ENCODE measurements at places on chromosomes 6 and 20. TPM values are rescaled to one million over a fixed set of nuclear protein-coding genes. Genes with fewer than 3 reads are reported as not detected.

- no peak for DNase-seq
Observed at GRCh38 chr20:33796263-33796906, 14.8 kb upstream of the CHMP4B start.

DNA sequence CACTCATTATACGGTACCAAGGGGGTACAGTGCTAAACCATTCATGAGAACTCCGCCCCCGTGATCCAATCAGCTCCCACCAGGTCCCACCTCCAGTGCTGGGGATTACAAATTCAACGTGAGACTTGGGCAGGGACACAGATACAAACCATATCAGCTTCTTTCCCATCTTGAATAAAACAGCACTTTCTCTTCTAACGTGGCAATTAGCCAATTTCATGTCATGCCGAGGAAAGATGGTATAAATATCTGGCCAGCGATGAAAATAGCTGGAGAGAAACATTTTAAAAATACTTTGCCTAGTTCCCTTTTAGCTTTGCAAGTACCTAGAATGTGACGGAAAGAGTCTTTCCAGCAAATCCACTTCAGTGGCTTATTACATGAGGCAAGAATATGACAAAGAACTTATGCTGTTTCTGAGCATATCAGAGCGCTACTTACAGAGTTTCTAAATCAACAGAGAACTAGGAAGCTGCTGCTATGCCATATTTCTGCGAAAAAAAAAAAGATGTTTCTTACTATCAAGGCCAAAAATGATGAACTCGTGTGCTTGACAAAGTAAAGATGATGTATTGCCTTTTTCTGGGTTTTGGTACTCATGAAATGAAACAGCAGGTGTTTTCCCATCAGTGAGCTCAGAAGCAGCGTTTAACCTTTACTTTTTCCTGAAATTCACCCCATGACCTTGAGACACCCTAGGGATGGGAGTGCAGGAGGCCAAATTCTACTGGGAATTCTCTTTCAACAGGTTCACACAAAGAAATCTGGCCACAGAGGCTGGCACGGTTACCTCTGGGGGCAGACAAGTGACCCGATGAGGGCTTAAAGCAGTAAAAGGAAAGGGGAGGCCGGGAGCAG is 37.9 kb downstream of the AGPAT4 start:
- DNase-seq, result no peak

- DNase-seq, result no peak
Observed at GRCh38 chr6:34150766-34151165, 4.9 kb upstream of the GRM4 start.

- no peak for DNase-seq
Observed at GRCh38 chr6:142242269-142242668, 59.5 kb upstream of the ADGRG6 start.

DNA sequence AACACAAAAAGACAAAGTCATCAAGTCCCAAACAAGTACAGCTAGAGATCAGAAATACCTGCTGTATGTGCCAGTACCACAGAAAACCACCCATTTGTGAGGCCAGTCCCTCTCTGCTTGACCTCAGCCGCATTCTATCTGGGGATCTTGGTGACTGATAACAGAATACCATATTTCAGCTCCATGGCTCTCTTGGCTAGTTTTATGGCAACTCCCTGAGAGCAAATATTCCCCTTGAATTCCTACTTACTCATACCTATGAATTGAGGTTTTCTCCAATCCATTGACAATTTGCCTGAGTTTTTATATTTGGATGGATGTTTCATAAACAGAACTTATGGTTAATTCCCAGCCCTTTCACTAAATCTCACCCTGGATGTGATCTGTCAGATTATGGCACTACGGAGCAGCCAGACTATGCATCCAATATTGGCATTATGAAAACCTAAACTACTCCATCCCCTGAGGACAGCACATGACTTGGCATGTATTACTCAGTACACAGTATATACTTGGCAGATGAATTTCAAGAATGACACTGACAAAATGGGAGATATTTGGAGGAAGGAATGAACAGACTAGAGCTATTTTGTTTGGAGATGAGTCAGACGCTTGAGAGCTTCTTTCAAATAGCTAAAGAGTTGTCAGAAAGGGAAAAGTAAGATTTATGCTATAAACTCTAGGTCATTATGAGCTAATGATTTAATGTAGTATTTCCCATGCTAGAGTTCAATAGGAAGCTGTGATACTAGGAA is 95.7 kb downstream of the PRDM1 start:
- no peak for DNase-seq

GRCh38 chr6:166494757-166495486 is 91.6 kb downstream of the RAMACL start:
- no peak for DNase-seq

DNA sequence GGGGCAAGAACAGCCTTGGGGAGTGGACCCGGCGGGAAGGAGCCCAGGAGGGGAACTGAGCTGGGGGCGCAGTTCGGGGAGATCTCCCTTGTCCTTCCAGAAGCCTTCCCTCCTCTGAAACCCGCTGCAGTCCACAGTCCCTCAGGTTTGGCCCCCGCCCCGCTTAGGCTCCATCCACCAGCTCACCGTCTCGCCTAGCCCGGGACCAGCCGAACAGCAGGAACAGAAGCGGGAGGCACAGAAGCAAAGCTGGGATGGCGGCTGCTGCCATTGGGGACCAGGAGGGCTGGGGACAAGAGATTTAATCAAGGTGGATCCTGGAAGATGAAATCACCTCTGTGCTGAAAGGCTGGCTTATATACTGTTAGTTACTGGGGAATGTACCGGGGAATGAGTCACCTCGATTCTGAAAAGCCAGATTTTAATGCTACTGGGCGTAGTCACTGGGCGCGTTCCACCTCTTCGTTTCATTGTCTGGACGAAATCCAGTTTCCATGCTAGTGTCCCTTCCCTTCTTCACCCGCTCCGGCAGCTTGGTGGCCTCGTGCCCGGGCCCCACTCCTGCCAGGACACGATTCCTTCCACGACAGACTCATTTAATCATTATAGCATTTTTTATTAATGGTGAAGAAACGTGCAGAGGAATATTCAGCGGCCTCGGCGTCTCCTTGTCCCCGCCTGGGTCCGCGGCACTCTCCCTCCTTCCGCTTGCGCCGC is at the start of gene RAET1L:
RAET1L (minus strand) TSS at position 332 of the 717 bp plus-strand sequence; CDS start at position 271, 61 bp downstream.
- DNase-seq, result no peak

GRCh38 chr6:137975188-137975940 is 108.3 kb downstream of the TNFAIP3 start:
- DNase-seq, result no peak

DNA sequence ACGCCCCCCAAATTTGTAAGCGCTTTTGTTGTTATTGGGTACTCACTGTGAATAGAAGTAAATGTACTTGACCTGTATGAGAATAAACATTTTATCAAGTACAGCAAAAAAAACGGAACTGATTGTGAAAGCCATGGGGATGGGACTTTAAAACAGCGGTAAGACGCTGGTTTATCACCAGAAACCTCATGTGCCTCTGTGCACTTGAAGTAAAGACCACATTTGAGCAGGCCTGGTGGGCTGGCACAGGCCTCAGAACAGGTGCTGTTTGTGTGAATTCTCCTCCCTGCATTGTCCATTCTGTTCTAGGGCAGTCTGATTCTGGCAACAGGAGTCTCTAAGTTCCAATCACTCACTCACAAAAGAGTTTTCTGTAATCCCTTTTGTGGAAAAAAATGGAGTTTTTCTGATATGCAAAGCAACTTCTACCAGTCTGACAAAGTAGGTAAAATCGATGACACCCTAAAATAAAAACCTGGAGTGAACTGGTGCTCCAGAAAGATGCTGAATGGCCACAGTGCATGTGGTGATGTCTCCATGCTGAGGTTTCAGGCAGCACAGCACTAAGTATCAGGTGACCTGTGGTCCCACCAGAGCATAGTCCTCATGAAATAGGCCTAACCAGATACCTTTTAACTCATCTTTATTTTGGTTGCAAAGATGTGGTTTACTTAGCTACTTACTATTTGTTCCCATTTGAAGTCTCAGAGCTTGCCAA is 53.9 kb downstream of the STX7 start:
- DNase-seq, result no peak

DNA sequence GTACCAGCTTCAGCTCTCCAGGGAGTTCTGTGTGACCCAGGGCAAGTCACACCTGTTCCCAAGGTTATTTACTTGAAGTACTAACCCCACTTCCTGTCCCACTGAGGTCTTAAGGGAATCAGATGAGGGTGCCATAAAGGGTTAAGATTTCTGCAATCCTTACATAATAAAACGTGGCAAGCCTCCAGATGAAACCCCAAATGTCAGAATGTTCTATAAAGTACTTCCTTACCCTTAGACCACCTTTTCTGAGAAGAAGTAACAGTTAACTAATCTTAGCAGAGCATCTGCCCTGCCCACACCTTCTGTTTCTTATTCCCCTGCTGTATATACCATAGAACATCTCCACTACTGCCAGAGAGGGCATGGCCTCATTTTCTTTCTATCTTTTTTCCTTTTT is 6.0 kb upstream of the AVP start:
- DNase-seq, result no peak

Gene PARD6B
- polyA plus RNA-seq, result 6.0 TPM

DNA sequence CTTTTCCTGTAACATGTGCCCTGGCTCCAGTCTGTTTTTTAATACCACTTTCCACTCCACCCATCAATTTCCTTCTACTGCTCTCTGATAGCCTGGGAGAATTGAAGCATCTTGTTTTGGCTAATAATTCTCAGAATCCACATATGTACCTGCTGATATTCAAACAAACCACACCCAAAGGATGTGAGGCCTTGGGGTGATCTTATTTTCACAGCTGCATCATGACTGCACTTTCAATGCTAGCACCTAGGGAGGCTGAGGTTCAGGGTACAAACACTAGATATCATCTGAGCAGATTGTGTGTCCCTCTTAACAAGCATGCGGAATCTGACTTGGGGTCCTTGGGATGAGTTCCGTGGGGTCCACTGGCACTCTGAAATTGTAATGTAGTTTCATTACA is 12.7 kb downstream of the FNDC1 start:
- DNase-seq, result no peak

DNA sequence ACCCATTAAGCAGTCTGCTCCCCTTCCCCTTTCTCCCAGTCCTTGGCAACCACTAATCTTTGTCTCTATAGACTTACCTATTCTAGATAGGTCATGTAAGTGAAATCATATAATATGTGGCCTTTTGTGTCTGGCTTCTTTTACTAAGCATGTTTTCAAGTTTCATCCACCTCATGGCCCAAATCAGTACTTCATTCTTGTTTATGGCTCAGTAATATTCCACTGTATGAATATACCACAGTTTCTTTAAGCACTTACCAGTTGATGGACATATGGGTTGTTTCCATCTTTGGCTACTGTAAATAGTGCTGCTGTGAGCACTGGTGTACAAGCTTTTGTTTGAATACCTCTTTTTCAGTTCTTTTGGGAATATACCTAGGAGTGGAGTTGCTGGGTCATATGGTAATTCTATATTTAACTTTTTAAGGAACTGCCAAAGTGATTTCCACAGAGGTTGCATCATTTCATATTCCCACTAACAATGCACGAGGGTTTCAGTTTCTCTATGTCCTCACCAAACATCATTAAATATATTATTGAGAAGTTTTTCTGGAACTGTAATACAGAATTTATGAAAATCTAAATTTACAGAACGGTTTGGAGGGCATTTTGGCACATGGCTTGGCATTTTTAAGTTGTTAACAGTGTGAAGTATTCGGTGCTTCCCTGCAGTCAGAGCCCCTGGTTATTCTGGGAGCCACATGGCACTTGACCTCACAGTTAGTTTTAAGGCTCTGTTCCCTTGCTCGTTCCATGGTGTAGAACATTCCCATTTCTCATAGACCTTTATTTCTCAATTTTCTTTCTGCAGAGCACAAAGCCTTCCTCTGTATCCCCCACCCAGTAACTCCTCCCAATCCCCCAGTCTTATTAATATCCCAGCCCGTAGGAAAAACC is 27.0 kb upstream of the DTNBP1 start:
- no peak for DNase-seq

DNA sequence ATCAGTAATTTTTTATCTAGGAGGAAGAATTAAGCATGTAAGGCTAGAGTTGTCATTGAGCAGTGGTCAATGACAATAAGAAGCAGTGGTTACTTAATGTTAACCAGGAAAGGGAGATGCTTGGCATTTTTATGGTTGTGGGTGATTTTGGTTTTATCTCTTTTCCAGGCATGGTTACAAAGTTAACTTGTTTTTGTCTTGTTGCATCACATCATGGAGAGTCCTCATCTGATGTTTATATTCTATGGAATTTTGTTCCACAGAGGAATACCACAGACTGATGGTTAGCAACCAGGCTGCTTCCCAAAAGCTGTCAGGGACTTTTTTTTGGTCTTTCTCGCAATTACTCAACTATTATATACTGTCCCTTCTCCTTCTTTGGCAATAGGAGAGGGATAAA is 32.7 kb downstream of the OPRM1 start:
- no peak for DNase-seq

DNA sequence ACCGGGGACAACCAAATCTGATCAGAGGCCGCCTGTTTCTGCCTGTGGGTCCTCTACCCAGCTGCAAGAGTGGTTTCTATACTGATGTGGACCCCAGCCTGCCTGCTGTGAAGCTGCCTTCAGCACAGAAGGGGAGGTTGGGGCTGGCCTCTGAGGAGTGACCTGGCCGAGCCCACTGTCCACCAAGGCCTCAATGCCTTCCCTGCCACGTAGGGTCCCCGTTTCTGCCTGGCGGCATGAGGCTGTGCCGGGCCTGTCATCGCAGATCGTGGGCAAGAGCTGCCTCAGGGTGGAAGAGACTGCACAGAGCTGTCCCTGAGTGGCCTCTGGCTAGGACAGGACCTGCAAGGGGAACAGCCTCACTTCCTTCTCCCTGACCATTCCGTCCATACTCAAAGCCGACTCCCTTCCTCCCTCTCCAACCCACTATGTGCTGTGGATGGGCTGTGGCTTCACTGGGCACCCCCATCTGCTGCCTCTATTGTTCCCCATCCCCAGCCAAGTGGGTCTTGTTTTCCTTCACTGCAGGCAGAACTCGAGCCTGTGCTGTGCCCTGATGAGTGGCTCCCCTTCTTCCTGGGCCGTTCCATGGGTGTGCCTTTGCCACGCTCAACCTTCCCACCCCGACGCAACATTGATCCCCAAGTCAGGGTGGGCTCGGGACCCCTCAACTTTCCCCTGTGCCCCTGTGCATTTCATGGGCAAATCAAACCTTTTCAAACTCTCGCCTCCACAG is 60.3 kb downstream of the ERMARD start:
- peak; percentile 15 for DNase-seq

- DNase-seq, result peak; percentile 10
Observed at GRCh38 chr20:41956338-41957074, 338.3 kb upstream of the CHD6 start.

Gene LTA
- 0.38 TPM for polyA plus RNA-seq

GRCh38 chr6:35280903-35281302 is 16.7 kb upstream of the DEF6 start:
- no peak for DNase-seq

- DNase-seq, result no peak
Observed at GRCh38 chr6:41546866-41547798, 951 bp downstream of the FOXP4 start.

DNA sequence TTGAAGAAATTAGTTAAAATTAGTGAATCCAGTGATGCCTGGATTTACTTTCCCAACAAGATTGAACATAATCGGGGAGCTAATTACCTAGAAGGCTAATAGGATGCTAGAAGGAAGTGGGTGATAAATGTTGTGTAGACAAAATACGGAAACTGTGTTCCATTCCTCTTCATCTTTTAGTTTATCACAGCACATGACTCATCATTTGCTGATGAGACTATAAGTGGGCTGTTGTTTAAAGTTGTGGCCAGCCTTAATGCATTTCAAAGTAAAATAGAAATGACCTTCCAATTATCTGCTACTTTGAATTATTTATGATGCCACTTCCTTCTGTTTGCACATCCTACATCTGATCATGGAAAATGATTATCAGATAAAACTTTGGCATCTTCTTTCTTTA is 43.4 kb downstream of the OGFRL1 start:
- DNase-seq, result no peak
